ENCODE measurements at places on chromosomes 12 and 14.

GRCh38 chr14:74695406-74695805, 17.5 kb downstream of the AREL1 start:
- DNase-seq: no peak

DNA sequence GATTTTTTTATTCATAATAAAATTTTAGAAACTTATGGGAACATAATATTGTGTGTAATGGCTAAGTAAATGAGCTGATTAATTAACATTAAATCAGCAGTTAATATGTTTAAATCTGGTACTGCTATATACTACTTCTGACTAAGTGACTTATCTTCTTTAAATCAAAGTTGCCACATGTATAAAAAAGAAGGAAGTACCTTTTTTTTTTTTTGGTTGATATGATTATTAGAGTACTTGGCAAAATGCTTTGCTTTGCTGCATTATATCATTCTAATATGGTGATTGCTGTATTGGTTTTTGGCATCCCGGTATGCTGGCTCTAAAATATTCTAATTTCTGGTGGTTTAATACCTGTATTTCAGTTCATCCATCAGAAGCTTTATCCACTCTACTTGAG, 319.1 kb upstream of the RGS6 start:
- no peak for DNase-seq

DNA sequence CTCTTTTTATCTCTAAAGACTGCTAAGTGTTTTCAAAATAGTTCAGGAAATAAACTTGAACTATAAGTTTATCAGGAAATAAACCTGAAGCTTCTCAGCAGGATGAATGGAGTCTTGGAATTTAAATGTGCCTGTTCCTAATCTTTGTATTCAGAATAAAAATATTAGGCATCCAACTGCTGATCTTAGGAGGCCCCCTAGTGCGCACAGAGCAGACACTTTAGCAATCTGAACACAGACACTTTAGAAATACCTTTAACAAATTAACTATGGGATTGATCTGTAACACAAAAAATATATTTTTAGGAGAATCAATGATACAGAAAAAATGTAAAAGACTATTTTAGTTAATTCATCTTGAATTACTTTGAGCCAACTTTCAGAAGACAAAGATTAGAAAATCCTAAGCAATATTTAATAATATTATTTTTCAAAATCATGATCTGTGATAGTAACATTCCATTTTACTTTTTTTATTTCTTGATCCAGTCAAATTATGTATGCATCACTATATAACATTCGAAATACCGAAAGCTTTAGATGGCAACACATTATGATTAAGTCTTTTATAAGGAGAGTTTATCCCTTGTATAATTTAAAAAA, 80.9 kb downstream of the SLC41A2 start:
- peak; percentile 6 for DNase-seq

DNA sequence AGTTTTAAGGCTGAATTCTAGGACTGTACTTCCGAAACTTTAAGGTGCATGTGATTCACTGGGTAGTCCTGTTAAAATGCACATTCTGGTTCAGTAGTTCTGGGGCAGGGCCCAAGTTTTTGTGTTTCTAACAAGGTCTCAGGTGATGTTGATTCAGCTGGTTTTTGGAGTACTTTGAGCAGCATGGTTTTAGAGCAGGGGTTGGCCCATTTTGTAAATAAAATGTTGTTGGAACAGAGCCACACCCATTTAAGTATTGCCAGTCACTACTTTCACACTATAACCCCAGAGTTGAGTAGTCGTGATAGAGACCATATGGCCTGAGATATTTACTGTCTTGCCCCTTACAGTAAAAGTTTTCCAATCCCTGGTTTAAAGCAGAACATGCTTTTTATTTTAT, 111.3 kb downstream of the SYNE2 start:
- no peak for DNase-seq

- DNase-seq: no peak
Observed at GRCh38 chr14:69794791-69795190, 2.2 kb downstream of the SLC10A1 start.

DNA sequence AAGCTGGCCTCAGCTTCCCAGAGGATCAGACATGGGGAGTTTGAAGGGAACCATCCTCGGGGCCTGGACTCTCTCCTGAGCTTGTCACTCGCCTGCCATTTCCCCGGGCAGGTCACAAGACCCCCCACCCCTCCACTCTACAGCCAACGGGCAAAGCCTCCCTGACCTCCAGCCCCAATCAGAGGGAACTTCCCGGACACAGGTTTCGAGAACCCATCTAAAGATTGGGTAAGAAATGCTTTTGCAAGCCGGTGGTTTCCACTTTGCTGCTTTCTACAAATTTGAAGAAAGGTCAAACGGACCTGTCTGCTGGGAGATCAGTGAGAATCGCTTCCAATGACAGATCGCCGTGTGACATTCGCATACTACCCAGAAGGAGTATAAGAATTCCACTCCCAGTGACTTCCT, 89.6 kb downstream of the SCARB1 start:
- DNase-seq: no peak

DNA sequence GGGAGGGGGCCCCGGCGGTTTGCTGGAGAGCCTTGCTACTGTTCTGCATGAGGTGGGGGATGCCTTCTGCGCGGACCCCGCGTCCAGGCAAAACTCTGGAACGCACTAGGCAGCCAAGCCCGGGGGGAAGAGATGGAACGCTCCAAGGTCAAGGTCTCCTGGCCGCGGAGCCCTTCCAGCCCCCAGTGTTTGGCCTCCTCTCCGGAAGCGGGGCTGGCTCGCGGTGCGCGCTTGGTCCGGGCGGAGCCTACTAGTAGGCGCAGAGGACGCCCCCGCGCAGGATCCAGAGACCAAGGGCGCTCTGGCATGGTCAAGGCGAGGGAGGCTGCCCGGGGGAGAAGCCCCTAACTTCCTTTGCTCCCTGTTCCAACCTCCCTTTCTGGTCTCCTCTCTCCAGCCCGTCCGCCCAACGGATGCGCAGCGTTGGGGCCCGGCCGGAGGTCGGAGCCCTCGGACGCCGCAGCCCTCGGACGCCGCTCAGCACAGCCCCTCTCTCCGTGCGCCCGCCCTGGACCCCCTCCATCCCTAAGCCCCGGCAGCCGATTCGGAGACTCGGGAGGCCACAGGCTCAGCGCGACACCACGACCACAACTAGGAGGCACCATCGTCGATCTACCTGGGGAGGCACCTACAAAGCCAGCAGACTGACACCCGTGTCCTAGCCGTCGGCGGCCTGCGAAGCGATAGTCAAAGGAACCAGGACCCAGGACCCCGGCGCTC, 669 bp upstream of the KCNK13 start:
- DNase-seq: no peak

- no peak for DNase-seq
Observed at GRCh38 chr14:82720946-82721345, 1187.3 kb upstream of the SEL1L start.

- no peak for DNase-seq
Observed at GRCh38 chr14:42057111-42057510, 450.4 kb downstream of the LRFN5 start.

- DNase-seq: no peak
Observed at GRCh38 chr14:62097072-62097471, 334.9 kb downstream of the SNAPC1 start.

GRCh38 chr12:127455347-127456265, 811.4 kb upstream of the TMEM132C start:
- DNase-seq: no peak

DNA sequence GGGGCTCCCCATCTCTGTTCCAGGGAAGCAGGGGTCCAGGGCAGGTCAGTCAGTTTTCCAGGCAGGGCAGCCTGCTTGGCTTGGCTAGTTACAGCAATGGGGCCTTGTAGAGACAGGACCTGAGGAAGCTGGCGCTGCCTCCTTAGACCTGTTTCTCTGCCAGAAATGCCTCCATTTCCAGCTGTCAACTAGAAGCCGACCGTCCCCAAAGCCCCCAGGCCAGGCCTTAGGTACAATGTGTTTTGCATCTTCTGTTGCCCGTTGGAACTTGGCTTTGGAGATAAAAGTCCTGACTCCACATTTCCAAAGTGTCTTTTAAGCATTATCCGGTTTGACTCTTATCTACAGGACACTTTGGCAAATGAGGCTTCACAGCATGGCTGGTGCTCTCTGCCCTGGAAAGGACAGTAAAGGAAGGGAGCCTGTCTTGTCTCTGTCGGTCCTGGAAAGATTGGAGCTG, 42.6 kb downstream of the KRT80 start:
- DNase-seq: no peak

GRCh38 chr12:53211476-53212381, 4.7 kb upstream of the ITGB7 start:
- DNase-seq: no peak

DNA sequence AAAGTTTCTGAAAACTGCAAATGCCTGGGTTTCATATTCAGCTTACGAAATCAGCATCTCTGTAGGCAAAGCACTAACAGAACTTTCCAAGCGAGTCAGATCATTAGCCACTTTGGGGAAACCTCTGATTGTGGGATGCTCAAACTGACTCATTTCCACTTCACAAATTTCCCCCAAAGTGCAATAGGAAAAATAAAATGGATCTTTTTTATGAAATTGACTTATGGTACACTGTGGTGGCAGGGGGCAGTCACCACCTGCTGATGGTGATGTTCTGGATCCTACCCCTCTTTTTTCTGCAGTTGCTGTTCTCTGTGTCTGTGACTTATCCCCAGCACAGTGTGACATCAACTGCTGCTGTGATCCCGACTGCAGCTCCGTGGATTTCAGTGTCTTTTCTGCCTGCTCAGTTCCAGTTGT, 5.6 kb downstream of the TCTN1 start:
- no peak for DNase-seq

GRCh38 chr12:72792889-72793288, 520.7 kb downstream of the TRHDE start:
- DNase-seq: no peak

DNA sequence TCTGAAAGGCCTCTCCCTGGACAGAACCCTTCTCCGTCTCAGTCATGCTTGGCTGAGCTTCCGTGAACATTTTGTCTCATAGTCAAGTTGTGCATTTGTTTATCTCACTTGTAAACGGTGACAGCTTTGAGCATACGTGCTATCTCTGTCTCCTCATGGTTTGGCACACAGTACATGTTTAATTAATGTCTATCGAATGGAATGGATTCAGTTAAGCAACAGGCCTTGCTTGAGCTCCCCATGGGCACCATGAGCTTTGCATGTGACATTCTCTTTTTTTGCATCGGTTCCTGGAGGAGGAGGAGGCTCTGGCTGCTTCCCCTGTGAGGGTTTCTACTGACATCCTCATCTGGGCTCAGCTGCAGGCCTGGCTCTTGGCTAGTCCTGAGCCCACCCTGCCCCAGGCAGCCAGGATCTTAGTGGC, 80.0 kb downstream of the PRIMA1 start:
- no peak for DNase-seq

- no peak for DNase-seq
Observed at GRCh38 chr12:25767606-25768005, 190.9 kb upstream of the RASSF8 start.

DNA sequence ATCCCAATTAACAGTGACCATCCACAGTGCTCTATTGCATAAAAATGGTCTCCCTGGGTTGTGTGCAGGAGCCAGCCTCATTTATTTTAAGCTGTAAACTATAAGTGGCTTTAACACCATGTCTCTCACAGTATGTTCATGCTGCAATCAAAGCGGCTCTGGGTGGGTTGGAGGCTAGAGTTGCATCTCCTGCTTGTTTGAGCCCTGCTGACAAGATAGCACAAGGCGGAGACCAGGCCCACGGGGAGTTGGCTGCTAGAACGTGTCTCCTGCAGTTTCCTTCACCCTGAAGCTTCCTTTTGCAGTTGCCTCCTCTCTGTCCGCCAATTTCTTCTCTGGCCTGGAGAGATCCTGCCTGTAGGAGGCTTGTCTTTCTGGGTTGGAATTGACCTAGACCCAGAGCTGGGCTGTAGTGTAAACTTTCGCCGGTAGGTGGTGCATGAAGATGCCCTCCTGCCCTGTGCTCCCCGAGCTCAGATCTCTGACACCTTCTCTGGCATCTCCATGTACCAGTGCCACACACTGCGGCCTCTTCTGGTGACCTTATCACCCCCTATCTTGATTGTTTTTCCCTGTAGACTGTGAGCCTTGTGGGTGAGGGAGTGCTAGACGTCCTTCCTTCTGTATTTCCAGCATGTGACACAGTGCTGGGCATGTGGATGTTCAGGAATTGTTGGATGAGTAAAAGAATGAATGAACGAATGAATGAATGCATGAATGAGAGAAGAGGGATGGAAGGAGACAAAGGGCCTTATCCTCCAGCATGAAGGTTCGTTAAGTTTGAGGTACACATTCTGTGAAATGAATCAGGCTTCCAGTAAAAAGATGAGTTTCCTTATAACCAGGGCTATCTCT, 10.4 kb downstream of the OTUB2 start:
- peak; percentile 66 for DNase-seq

- no peak for DNase-seq
Observed at GRCh38 chr14:77582511-77582910, 33.9 kb downstream of the SPTLC2 start.

GRCh38 chr14:70885343-70886022, 21.8 kb upstream of the PCNX1 start:
- DNase-seq: no peak

DNA sequence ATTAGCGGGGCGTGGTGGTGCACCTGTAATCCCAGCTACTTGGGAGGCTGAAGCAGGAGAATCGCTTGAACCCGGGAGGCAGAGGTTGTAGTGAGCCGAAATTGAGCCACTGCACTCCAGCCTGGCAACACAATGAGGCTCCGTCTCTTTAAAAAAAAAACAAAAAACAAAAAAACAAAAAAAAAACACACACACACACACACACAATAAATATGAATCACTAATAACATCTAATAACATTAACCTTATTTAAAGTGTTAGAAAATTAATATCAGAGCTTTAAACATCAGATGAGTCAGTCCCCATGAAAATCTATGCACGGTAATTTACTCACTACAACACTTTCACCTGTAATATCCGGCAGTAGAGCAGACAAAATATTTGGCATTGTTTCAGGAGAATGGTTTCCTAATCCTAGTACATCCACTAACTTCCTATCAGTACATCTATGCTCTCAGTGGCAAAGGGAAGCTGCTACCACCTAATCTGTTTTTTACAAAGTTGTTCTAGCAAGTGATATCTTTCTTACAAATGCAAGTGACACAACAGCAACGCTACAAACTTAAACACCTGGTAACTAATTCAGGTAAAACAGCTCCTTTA, 36.2 kb downstream of the MED13L start:
- no peak for DNase-seq

GRCh38 chr12:93163260-93164036, 214.3 kb upstream of the NUDT4 start:
- no peak for DNase-seq

DNA sequence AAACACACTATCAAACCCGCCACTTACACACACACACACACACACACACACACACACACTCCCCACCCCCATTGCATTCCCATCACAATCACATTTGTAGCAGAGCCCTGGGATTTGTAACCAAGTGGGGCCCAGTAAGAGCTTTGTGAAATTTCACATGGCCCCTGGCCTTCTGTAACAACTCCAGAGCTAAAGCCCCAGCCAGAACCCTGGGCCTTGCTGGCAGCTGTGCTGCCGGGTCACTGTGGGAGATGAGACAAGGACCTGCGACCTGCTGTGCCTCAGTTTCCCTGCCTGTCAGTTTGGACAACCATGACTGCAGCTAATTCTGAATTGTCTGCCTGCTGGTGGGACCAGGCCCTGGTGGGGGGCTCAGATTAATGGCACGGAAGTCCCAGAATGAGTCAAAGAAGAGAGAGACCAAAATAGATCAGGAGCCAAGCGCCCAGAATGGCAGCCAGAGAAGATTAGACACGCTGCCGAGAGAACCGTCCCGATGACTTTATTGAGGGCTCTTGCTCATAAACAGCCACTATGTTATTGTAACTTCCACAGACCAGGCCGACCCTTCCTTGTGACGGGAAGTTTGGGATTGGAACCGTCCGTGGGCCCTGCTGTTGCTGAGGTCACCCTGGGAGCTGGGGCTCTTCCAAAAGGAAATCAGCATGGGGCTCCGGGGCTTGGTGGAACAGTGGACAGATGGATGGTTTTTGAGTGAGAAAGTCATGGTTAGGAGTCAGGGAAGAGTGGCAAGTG, 123.1 kb downstream of the ZFP36L1 start:
- DNase-seq: no peak

All from activated T-cell treated with anti-CD3 and anti-CD28 coated beads for 1 hour (primary cell).